ENCODE measurements at places on chromosomes 12 and 14.
A peak's percentile ranks its signal among the peaks of the same experiment; 100 is the strongest.

- DNase-seq = no peak
These were observed 65.2 kb downstream of the SLC16A7 start for GRCh38 chr12:59660921-59661597.

DNA sequence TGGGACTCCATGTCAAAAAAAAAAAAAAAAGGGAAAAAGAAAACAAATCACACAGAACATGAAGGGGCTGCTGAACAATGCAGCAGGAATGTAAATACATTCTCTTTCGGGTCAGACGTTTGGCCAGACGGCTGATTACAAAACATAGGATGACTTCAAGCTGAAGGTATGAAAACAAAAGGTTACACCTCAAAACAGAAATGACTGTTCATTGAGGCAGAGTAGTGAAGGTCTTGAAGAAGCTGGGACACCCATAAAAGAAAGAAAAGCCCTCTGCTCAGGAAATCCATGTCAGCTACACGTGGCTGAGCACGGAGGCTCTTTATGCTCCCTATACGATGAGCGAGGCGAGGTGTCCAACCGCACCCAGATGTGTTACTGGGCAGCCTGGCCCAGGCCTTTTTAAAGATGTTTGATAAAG is 37.7 kb downstream of the FGD4 start:
- no peak for DNase-seq

- no peak for DNase-seq
These were observed 42.9 kb downstream of the HEATR5A start for GRCh38 chr14:31377433-31377832.

DNA sequence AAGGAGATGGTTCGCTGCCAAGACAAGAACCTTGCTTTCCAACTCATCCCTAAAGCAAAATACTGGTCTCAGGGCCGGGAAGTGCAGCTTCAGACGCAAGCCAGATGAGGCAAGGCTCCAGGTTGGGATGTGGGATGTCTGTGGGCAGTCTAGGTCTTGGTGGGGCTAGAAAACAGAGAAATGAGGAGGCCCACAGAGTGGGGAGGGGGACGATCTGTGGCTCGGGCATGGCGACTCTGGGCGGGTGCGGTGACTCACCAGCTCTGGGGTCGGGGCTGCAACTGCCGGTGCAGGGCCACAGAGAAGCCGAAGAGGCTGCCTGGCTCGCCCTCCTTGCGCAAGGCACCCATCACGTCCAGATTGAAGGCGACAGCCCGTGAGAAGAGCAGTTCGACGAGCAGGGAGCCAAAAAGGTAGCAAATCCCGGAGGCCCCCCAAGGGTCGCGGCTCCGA is 459 bp downstream of the ITGA7 start:
- DNase-seq = no peak

DNA sequence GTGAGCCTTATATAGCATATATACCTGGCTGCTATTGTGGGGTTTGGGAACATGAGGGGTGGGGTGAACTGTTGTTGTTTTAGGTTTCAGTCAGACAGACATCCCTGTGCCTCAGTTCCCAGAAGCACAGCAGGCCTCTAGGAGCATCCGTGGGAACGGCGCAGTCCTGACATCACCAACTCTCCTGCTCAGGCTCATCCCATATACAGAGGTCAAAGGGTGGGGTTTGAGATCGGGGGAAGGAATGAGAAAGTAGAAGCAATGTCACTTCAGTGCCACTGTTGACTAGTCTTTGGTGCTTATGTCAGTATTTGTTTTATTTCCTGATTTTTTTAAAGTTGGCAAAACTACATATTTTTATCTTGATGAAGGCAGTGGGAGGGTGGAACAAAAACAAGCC is 43.1 kb upstream of the A2ML1 start:
- DNase-seq = no peak

- DNase-seq = no peak
These were observed 53.3 kb upstream of the NR2C1 start for GRCh38 chr12:95126736-95127135.

DNA sequence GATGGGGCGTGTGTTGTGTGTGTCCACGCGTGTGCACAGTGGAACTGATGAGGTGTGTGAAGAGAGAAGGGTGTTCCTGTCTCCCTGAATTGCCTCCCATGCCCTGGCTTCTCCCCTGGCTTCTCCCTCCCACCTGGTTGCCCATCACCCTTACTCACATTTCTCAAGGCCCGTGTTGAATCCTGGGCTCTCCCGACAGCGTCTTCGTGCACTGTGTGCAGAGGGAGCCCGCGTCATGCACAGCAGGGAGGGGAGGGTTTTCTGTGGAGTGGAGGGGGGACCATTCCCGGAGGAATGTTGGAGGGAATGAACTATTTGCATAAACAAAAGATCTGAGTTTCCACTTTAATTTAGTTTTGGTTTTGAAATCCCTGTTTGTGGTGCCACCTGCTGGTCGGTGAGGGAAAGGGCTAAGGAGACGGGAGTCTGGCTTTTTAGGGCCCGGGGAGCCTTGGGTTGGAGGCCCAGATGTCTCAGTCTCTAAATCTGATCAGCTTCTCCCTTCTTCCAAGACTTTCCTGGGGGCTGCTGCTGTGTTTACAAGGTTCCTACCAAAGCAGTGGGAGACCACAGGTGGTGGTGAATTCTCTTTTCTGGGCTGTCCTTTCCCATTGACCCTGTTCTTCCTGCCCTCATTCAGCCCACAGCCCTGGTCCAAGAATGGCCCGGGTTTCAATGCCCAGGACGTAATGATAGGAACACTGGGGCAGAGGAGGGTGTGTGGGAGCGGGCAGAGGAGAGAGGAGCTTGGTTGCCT is at the start of gene C1R:
Gene C1R, minus strand, starts transcription at position 217 of the 757 bp plus-strand sequence. Its CDS starts 57 bp downstream, at position 160.
- peak; percentile 53 for DNase-seq

- no peak for DNase-seq
These were observed 54.3 kb downstream of the CLMN start for GRCh38 chr14:95265106-95266094.

GRCh38 chr12:57898308-57898970 is 42.9 kb upstream of the ATP23 start:
- no peak for DNase-seq

- DNase-seq = no peak
These were observed 8.6 kb downstream of the ASB2 start for GRCh38 chr14:93967637-93968250.

GRCh38 chr14:104556256-104557021 is 23.1 kb upstream of the C14orf180 start:
- DNase-seq = no peak

DNA sequence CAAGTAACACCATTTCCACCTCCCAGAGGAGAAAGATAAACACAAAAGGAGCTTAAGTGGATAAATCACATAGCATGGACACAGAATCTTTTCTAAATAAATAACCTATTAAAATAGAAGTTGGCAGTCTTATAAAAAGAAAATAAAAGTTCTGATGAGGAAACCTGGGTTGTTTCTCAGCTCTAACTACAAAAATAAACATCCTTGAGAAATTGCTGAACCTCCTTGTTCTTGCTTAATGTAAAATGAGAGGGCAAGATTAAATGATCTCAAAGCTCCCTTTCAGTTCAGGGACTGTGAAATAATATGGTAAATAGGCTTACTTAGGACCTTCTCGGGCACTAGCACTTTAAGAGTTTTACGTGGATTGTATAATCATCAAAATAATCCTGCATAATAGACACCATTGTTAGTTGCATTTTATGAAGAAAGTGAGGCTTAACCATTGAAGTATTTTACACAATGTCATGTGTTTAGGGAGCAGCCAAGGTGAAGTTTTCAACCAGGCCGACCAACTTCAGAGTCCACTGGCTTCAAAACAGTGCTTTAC is 214.0 kb upstream of the NOVA1 start:
- no peak for DNase-seq

DNA sequence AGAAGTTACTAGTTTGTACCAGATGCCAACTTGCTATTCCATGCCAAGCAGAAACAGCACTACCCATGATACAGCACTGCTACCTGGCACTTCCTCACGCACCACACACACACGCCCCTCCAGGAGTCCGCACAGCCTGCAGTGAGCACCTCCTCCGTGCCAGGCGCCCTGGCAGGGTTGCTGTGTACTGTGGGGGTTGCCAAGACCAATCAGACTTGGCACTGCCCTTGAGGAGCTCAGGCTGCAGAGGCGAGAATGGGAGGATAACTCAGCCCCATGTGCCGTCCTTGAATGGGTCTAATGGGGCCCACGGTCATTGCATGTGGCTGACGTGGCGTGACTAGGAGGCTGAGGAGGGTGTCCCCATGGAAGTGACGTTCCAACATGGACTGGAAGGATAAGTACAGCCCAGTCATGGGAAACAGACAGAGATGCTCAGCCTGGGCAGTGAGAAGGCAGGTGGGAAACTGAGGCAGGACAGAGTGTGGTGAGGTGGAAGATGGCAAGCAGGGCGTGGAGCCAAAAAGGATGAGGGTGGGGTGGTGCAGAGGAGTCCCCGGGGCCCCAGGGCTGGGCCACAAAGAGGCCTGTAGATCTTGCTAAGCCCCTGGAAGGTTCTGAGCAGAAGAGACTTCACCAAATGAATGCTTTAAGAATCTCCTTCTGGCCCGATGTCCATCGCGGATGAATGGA is 65.3 kb upstream of the C14orf180 start:
- DNase-seq = no peak

DNA sequence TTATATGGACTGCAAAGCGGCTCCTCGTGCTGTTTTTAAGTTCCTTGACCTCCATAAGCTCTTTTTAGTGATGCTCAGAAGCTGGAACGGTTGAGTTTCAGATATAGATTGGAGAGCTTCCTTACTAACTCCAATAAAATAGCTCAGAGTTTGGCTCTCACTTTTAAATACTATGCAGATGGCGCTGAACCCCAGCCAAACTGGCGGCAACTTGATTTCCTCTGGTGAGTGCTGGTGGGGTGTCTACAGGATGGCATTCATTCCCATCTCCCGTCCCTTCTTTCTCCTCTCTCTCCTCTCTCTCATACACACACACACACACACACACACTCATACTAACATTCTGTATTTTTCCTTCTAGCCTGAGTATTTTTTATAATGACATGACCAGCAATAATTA is 346.3 kb downstream of the ETNK1 start:
- no peak for DNase-seq

- DNase-seq = no peak
These were observed 19.3 kb downstream of the CKB start for GRCh38 chr14:103503296-103503695.

DNA sequence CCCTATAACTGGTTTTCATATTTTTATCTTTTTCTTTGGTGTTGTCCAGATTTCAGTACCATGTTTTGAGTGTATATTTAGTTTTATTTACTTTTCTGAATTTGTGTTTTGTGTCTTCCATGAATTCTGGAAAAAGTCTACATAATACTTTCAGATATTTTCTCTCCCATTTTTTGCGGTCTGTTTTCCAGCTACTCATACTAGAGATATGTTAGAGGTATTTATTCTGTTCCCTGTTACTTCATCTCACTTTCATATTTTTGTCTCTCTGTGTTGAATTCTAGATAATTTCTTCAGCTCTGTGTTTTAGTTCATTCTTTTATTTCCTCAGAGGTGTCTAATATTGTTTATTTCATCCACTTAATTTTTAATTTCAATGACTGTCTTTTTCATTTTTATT is 74.2 kb downstream of the IFT81 start:
- no peak for DNase-seq

GRCh38 chr12:52542785-52543318 is 10.1 kb downstream of the KRT71 start:
- DNase-seq = no peak

GRCh38 chr12:106380954-106381353 is 23.4 kb downstream of the POLR3B start:
- DNase-seq = no peak

- DNase-seq = no peak
These were observed at the start of gene ELK3 for GRCh38 chr12:96193725-96194575. TSS of gene ELK3 (plus strand) at chr12:96194375.

DNA sequence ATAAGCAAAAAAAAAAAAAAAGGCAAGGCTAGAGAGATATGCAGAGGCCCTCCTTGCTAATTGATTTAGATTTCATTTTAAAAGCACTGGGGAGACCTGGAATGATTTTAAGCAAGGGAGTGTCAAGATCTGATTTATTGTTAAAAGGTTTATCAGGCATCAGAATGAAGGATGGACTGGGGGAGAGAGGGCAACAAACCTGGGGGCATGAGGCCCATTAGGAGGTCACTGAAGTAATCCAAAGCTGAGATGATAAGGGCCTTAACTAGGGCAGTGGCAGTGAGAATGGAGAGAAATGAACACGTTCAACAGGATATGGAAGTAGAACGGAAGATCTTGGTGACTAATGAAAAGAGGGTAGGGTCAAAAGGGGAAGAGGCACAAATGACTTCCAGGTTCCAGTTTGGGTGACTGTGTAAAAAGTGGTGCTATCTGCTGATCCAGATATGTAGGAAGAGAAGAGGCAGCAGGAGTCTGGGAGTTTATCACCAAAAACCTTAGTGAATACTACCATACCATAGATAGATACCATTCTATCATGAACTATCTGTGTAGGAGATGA is 24.0 kb downstream of the KITLG start:
- no peak for DNase-seq

DNA sequence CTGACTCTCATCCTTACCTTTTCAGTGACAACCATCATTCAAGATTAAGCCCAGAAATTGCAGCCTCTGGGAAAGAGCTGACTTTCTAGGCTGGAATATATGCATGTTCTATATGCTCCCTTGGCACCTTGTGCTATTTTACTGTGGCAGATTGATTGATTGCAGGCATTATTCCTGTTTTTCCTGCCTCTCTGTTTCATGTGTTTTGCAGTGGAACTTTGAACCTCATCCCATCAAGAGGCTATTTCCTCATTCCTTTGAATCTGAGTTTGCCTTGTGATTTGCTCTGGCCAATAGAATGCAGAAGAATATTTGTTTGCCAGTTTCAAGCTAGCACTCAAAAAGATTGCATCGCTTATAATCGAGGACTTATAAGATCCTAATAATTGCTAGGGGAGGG is 174.8 kb upstream of the DCN start:
- DNase-seq = no peak

- no peak for DNase-seq
These were observed 4.2 kb downstream of the ACVR1B start for GRCh38 chr12:51955702-51956101.

DNA sequence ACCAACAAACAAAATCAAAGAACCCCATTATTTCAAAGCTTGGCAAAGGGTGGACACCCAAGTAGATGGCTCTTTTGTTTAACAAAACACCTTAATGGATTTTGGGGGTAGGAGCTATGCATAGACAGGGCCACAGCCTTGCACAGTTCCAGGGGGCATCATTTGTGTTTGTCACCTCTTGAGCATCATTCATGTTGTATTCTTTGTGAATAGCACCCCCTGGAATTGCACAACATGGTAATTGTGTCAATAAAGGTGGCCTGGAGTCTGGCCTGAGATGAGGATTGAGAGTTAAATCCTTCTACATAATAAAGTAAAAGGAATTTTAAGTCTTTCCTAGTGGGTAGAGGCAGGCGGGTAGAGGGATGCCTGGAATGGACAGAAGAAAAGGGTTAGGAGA is 3.3 kb upstream of the FRS2 start:
- no peak for DNase-seq
